ENCODE measurements at places on chromosomes 2 and 18.

DNA sequence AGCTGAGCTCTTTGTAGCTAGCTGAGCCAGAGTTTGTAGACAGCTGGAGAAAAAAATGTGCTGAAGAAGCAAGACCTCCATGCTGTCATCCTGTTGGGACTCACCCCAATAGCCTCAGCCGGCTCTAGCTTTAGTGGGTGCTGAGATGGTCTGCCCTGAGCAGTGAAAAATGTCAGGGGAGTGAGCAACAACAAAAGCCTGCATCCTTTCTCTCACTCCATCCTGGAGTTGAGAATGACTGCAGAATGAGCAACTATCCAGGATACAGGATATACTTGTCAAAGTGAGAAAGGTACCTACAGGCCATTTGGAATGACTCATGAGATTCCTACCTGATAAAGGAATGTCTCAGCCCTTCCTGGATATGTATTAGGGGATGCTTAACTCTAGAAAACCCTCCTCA, 146.1 kb upstream of the DLX2 start:
- no peak for DNase-seq

DNA sequence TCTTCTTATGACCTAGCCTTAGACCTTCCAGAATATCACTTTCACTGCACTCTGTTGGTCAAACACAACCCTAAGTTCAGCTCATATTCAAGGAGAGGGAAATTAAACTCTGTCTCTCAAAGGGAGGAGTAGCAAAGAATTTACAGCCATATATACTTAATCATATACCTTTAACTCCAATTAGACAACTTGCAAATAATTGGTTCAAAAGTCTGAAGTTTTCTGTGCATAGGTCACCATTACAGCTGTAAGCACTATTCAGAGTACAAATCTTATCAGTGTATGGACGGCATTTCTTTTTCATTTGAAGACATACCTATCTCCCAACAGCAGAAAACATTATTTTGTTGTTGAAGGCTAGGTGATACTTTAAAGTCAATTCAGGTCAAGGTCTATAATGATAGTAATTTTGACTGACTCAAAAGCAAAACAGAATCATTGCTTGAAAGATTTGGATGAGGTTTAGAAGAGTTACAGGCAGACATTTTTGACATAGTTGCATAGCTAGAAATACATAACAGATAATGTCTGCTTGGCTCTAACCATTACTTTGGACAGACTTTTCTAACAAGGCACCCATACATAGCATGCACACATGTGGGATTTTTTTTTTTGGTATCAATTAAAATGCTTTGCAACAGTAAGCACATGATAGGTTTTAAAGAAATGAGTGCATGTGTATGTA, 131.5 kb downstream of the CPS1 start:
- no peak for DNase-seq

DNA sequence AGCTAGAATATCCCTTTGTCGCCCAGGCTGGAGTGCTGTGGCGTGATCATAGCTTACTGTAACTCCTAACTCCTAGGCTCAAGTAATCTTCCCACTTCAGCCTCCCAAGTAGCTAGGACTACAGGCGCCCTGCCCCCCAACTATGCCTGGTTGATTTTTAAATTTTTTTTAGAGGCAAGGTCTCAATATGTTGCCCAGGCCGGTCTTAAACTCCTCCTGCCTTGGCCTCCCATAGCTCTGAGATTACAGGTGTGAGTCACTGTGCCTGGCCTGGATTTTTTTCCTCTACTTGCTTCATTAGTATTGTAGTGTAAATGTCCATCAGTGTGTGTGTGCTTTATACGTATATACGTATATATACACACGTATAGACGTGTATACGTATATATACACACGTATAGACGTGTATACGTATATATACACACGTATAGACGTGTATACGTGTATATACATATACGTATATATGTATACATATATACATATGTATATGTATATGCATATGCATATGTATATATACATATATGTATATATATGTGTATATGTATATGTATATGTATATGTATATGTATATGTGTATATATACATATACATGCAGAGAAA, 124.4 kb downstream of the DIS3L2 start:
- DNase-seq: no peak

DNA sequence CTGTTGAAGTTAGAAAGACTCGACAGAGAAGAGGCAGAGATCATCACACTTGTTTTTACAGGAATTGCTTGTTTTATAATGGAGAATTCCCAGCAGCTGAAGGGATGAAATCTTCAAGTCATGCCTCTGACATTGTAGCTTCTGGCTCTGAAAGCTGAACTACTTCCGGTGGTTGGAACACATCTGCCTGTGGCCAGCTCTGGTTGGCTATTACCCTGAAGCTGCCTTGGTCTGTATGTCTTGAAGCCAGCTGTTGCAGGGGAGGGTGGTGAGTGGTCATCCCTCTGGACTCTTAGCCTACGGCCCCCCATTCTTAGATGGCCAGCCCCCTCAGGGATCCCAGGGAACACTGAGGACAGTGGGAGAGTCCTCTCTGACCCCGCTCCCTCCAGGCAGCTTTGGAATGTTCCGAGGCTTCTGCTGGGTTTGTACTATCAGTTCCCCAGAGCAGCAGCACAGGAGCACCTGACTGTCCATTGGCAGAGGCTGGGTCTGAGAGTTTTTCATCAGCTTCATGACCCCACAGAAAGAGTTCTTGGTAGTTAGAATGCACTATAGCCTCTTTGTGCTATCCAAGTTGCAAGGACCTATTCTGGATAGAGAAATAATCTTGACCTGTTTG, 87.4 kb upstream of the CAPN13 start:
- no peak for DNase-seq

GRCh38 chr2:9407363-9407811, 15.9 kb downstream of the ITGB1BP1 start:
- no peak for DNase-seq

- no peak for DNase-seq
Measured at GRCh38 chr2:225630824-225631533, 231.5 kb downstream of the NYAP2 start.

DNA sequence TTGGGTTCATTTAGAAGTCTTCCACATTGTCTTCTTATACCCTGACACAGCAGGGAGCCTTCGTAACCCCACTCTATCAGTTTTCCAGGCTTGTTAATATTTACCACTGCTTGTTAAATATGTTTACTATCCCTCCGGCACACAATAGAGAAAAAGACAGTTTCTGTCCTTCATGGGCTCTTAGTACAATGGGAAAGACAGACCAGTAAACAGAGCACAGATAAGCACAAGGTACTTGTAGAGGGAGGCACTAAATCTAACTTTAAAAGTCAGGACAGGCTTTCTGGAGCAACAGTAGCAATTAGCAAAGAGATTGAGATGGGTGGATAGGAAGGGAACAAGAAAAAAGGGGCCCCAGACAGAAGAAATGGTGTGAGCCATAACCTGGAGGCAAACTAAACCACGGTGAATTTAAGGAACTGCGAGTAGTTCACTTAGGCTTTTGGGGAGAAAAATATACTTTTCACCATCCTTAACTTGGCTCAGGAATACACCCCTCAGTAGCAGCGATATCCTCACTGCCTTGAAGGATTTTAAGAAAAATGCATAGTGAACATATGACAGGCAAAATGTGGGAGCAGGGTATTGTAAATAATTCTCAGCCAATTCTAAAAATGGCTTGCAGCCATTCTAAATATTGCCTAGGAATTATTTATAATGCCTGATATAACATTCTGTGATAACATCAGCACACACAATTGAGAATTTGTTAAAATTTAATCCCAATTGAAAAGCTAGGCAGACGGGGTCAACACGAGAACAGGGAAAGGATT, 383.7 kb downstream of the CDH2 start:
- no peak for DNase-seq

DNA sequence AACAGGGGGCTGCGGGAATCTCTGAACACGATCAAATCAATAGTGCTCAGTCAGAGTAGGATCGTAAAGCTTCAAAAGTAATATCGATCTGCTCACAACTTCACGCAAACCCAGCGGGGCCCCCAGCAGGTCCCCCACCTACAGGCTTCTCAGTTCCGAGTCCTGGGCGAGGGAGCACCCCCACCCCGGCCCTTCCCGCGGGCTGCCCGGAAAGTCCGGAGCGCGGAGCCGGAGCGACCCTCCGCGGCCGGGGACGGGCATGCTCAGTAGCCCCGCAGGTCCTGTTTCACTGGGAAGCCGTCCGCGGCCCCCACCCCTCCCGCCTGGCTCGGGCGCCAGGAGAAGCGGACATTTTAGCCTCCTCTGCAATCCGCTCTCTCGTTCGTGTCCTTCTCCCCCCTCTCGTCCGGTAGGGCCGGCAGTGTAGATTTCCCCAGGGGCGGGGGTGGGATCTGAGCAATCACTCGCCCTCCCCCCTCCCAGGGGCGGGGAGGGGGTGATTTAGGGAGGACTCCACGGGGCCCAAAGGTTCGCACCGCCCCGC, 3.3 kb upstream of the SPRED2 start:
- DNase-seq: peak; percentile 81

GRCh38 chr2:136363900-136364299, 246.0 kb upstream of the CXCR4 start:
- peak; percentile 26 for DNase-seq

Measured in activated CD8-positive, alpha-beta memory T cell treated with anti-CD3 and anti-CD28 coated beads, Interleukin-2, amount 50 U/mL, for 48 hours (primary cell).